CD4-positive, alpha-beta T cell (primary cell): ENCODE measurements at places on chromosomes 6 and 20.

GRCh38 chr20:32326504-32326845 lies 31.7 kb upstream of the ASXL1 start:
- no peak for DNase-seq

DNA sequence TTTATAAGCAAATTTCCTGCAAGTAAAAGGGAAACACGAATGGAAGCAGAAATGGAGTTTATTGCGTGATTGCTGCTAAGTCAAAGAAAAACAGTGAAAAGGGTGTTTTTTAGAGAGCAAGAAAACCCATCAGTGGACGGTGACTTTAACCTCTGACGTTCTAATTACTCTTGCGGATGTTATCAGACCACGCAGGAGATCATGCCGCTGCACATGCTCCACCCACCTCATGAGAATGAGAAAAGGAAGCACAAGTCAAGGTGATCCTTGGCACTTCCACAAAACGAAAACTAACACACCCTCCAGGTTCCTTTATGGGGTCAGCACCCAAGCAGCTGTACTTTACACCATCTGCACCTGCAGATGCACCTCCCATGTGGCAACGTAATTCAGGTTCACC lies 45.0 kb downstream of the LYRM4 start:
- no peak for DNase-seq

- DNase-seq, result no peak
These were observed 14.4 kb downstream of the KPNA5 start for GRCh38 chr6:116695401-116695800.

- no peak for DNase-seq
These were observed 82.2 kb downstream of the MYO6 start for GRCh38 chr6:75830959-75831885.

- no peak for DNase-seq
These were observed 22.3 kb upstream of the BCAS4 start for GRCh38 chr20:50772420-50773185.

GRCh38 chr6:112199001-112199403 lies 55.4 kb downstream of the LAMA4 start:
- DNase-seq, result no peak

DNA sequence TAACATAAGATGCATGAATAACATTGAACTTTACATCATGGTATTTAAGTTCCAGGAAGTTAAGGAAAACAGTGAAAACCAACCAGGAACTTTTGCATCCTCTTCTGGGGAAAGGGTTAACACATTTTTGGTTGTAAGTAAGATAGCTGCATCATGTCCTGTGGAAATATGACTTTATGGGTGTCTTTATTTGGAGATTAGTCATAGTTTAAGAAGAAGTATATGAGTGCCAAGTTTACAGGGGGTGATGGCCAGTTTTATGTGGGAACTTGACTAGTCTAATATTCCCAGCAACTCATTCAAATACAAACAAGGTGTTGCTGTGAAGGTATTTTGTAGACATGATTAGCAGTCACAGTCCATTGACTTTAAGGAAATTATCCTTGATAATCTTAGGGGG lies 78.0 kb downstream of the PDE10A start:
- no peak for DNase-seq

GRCh38 chr6:107822176-107823046 lies 1.7 kb downstream of the SCML4 start:
- peak; percentile 58 for DNase-seq

GRCh38 chr6:41682056-41682477 lies 43.8 kb downstream of the MDFI start:
- peak; percentile 53 for DNase-seq

GRCh38 chr20:23096097-23096496 lies 10.0 kb upstream of the CD93 start:
- DNase-seq, result no peak

DNA sequence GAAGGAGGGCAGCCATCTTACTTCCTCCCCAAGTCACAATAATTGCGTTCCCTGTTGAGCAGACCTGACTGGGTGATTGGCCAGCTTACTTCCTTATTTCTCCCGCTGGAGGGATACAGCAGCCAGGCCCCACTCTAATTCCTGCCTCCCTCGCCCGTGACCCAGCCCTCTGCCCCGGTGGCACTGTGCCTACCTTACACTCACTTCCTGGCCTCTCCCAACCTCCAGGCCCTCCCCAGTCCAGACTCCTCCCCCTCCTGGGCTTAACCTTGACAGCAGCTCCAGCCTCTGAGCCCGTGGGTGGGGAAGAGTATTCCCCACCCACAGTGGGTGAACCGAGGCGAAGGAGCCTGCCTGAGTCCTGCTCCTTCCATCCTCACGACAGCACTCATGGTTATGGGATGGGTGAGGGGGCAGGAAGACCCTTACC lies 3.0 kb downstream of the BAK1 start:
- no peak for DNase-seq

GRCh38 chr20:6920991-6921613 lies 153.6 kb downstream of the BMP2 start:
- DNase-seq, result no peak

DNA sequence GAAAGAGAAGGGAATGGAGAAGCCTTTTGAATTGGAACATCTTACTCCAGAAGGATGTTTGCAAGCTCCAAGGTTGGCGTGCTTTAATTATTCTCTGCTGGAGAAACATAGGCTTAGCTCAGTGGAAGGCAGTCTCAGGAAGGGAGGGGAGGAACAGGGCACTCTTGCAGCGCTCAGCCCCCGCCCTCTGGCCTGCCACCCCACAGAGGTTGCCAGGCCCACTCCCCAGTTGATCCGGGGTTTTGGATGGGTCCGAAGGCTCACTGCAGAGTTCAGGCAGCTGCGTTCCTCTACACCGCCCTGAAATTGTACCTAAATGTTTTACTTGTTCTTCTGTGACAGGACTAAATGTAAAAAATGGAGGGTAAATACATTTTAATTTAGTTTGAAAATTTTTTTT lies 155.2 kb upstream of the DTNBP1 start:
- DNase-seq, result no peak

DNA sequence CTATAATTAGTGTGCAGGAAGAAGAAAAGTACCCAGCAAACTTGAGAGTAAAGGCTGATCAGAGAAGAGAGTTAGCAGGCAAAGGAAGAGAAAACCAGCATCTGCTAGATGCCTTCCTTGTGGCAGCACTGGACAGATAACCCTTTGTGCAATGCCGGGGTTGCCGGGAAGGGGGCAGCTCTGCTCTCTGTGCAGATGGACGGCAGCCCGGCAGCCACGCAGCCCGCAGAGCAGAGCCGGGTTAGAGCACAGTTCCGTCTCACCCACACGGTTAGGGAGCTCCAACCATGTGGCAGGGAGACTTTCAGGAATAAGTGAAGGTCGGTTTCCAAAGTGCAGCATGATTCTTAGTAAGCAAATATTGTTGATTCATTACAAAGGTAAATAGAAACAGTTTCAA lies 80.0 kb upstream of the RPS6KA2 start:
- no peak for DNase-seq

- DNase-seq, result no peak
These were observed 221.3 kb downstream of the GRIK2 start for GRCh38 chr6:101614774-101615173.

GRCh38 chr6:46136831-46137230 lies 7.0 kb downstream of the ENPP4 start:
- no peak for DNase-seq

- no peak for DNase-seq
These were observed 38.4 kb downstream of the PPP1R3G start for GRCh38 chr6:5123296-5124143.

GRCh38 chr6:84752118-84752850 lies 12.1 kb downstream of the TBX18 start:
- no peak for DNase-seq

GRCh38 chr6:841569-841968 lies 148.6 kb upstream of the EXOC2 start:
- DNase-seq, result no peak

GRCh38 chr6:57013521-57013926 lies 33.0 kb upstream of the KIAA1586 start:
- no peak for DNase-seq

- DNase-seq, result no peak
These were observed 107.7 kb upstream of the TMEM181 start for GRCh38 chr6:158452191-158452590.

DNA sequence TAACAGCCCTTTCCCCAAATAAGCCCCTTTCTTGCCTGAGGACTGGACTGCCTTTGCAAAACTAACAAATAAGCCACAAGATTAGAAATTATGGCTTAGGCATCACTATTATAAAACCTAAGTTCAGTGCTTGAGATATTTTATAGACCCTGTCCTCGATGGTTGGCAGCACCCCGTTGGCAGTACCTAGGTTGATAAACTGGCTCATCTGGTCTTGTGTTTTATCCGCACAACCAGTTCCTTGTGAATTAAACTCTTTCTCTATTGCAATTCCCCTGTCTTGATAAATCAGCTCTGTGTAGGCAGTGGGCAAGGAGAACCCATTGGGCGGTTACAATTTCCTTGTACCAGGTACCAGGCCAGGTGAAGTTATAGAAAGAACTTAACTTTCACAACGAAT lies 6.6 kb downstream of the LRP11 start:
- DNase-seq, result no peak

DNA sequence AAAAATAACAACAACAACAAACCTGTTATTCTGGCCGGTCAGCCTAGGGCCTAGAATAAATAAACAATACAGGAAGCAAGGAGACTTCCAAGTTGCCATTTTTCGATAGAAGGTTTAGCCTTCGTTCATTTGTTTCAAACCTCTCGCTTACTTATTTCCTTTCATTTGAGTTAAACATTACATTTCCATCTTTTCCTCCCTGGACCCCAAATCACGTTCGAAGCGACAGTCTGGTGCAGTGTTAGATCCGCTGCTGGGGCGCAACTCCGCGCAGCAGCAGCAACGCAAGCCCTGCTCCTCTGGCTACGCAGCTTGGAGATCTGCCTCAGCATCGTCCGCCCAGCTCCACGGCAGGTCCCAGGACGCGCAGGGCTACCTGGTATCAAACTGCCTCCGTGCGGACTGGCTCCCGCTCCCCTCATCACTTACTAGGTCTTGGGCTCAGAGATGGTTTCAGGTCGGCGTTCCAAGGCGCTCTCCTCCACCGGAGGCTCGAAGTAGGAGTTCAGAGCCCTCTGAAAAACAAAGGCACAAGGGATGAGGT lies 530 bp downstream of the TDP2 start:
- peak; percentile 32 for DNase-seq

DNA sequence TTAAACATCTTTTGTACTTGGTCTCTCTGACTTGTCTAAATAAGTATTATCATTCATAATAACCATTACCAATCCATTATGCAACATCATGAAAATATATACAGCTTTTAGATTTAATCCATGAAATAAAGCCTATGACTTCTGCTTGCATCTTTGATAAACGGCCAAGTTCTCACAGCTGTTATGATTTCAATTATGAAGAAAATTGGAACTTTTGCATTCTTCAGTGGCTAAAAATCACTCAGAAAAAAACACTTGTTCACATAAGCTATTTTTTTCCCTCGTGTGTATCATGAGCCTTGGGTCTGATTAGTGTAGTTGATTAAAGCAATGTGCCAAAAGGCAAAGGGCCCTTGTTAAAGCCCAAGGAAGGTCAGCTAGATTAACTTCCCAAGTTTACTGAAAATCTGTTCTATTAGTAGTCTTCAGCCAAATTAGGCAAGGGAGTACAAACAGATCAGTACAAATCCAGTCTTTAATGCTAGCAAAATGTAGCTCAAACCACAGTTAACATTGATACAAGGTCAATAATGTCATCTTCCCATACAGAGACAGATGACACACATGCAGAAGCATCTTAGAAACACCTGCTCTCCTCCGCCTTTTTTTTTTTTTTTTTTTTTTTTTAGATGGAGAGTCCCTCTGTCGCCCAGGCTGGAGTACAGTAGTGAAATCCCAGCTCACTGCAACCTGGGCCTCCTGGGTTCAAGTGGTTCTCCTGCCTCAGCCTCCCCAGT lies 69.9 kb downstream of the SGK1 start:
- no peak for DNase-seq

- no peak for DNase-seq
These were observed 441.9 kb downstream of the CD109 start for GRCh38 chr6:74137911-74138310.

DNA sequence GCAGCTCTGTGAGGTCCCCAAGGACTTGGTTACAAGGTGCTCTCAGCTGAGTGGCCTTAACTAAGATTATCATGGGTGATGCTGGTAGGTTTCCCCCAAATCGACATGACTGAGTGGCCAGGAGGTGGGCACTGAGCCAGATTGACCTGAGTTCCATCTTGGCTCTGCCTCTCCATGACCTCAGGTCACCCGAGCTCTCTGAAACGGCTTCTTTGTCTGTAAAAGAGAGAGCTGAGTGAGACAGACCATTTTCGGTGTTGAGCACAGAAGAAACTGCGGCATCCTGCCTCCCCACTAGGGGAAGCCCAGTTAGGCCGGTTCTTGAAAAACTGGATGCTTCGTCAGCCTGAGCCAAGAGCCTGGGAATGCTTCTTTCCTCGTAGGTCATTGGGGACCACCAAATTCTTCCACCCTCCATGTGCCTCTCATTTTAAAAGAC lies 14.1 kb upstream of the STX16 start:
- no peak for DNase-seq

- no peak for DNase-seq
These were observed 44.4 kb upstream of the NHSL1 start for GRCh38 chr6:138543657-138544056.

DNA sequence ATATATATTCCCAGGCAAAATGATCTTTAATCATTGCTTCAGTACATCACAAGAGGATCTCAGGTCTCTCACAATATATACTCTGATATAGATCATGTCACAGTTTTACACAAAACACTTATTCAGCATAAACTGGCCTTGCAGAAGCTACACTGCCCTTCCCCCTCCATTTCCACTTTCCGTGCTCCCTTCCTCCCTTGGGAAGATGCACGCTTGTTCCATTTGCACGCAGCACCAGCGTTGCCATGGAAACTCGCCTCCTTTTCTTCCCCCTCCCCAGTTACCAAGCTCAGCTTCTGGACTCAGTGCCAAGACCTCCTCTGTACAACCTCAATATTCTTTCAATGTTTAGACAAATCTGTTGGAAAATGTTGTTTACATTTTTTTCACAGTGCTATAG lies 154.6 kb downstream of the RFPL4B start:
- no peak for DNase-seq

DNA sequence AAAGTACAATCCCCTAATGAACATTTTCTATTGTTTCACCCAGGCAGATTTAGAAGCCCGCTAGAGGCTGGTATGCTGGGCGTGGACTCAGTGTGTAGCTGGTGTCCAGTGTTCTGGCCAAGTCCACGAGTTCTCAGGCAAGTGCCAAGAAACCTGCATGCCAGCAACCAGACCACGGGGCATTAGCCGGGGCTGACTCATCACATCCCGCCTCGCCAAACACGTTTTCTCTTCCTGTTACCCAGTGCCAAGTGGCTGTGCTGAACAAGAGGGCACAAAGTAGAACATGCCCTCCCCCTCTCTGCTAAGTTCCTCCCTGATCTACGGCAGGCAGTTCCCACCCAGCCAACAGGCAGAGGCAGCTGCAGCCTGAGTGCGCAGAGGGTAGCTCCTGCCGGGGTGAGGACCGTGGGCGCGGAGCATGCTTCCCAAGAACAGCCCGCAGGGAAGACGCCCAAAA lies 29.6 kb downstream of the RAMACL start:
- peak; percentile 39 for DNase-seq

- no peak for DNase-seq
These were observed 25.3 kb downstream of the SNX5 start for GRCh38 chr20:17943343-17943742.
